ENCODE measurements at places on chromosomes 1 and 21.

- H3K4me3 ChIP-seq: no peak overlapping the region
- H3K27ac ChIP-seq: no peak overlapping the region
- DNase-seq: no peak
Measured at GRCh38 chr1:240524356-240525069, 87.4 kb downstream of the GREM2 start.

DNA sequence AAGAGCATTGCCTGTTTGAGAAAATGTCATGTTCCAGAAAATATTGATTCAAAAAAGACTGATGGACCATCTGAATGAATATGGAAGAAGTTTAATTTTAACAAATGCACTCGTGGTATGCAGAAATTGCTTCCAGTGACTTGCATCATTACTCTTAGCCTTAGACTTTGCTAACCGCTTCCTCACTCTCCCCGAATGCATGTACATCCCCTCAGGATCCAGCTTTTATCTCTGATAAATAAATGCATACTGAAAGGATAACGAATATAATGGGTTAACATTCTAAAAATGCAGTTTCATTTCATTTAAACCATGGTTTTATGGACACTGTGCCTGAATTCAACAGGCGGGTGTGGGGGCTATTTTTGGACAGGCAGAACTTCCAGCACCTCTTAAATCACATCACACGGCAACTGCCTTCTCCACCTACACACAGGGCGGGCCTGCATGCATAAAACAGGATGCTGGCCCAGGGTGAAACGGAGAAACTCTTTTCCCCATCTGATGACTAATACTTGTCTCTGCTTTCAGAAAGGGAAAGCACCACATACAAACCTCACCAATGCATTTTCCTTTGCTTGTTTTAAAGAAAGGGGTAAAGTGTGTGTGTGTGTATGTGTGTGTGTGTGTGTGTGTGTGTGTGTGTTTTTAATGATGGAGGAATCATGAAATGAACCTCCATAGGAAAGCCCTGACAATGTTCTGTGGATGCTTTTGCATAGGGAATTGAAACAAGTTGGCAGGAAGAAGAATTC lies 48.7 kb downstream of the SPAG17 start:
- no peaks in the 10 kb centered on the region for H3K4me1 ChIP-seq
- no peak overlapping the region for H3K27ac ChIP-seq
- DNase-seq: no peak
- no peaks in the 10 kb centered on the region for H3K27me3 ChIP-seq
- H3K36me3 ChIP-seq: no peaks in the 10 kb centered on the region

DNA sequence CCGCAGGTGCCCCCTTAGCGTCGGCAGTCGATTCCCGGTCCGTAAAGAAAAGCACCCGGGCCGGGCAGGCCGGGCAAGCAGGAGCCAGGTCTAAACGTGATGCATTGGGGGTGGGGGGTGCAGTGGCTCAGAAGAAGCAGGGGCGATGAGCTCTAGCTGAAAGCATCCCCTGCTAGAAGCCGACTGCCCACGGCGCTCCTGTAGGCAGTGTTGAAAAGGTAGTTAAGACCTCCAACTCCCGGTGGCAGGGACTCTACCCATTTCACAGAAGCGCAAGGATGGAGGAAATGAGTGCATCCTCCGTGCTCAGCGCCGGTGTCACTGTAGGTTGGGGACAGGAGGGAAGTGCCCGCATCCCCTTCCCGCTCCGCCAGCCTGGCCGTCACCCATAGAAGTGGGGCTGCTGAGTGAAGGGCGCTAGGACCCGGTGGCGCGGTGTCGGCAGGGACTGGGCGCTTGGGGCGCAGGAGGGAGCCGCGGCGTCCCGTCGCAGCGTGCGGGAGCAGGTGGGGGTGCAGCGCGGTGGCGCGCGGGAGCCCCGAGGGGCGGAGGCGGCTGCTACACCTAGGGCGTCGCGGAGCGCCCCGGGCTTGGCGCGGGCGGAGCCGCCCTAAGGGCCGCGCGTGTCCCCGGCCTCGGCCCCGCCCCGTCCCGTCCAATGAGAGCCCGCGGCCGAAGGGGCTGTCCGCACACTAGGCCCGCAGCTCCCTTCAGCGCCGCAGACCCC lies at the start of gene WNT2B:
WNT2B (plus strand) TSS at position 688 of the 727 bp plus-strand sequence. CDS start 298 bp downstream, outside the sequence.
- no peaks in the 10 kb centered on the region for H3K36me3 ChIP-seq
- DNase-seq: peak; percentile 30
- H3K27me3 ChIP-seq: peaks cover 77% of the 10 kb centered on the region
- peak within 1 kb of the TSS; percentile 23 for H3K4me3 ChIP-seq
- H3K4me1 ChIP-seq: peaks cover 24% of the 10 kb centered on the region

DNA sequence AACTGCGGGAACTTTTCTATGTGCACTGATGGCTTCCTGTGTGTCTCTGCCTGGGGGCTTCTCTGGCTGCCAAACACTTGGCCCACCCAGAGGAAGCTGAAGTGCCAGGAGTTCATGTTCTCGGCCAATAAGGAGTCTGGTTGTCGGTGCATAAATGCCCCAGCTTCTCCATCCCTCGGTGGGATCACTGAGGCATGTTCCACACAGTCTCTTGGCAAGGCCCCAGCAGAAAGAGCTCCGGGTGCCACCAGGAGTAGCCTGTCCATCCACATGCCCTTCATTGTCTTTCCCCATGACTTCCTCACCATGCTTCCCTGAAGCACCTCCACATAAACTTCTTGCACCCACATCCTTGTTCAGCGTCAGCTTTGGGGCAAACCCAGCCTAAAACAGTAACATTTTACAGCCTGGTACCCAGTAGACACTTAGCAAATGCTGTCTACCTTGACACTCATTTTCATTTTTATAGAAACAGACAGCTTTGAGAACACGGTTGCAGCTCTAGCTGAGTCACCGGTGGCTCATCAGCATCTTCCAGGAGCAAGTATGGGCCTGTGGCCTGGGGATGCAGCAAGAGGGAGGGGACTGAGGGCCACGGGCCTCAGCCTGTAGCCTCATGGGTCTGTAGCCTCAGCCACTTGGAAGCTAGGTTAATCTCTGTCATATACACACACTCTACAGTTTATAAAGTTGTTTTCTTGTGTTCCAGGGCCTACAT lies 14.8 kb upstream of the CDCP2 start:
- no peak for DNase-seq
- H3K27me3 ChIP-seq: no peaks in the 10 kb centered on the region
- H3K36me3 ChIP-seq: no peaks in the 10 kb centered on the region
- H3K4me3 ChIP-seq: no peak overlapping the region
- H3K27ac ChIP-seq: no peak overlapping the region
- peaks cover 12% of the 10 kb centered on the region for H3K4me1 ChIP-seq

DNA sequence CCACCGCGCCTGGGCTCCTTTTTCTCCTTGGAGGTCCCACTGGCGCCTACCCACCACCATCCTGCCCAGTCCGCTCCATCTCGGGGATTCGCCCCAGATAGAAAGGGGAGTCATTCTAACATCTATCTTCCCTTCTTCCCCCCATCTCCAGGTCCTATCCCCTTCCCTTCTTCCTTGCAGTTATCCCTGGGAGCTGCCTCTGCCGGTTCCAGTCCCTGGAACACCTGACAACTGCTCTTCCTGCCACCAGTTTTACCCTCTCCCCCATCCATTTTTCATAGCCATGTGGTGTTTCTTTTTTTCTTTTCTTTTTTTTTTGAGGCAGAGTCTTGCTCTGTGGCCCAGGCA lies 12.0 kb upstream of the COL16A1 start:
- peaks cover 43% of the 10 kb centered on the region for H3K27me3 ChIP-seq
- H3K27ac ChIP-seq: no peak overlapping the region
- peaks cover 33% of the 10 kb centered on the region for H3K4me1 ChIP-seq

DNA sequence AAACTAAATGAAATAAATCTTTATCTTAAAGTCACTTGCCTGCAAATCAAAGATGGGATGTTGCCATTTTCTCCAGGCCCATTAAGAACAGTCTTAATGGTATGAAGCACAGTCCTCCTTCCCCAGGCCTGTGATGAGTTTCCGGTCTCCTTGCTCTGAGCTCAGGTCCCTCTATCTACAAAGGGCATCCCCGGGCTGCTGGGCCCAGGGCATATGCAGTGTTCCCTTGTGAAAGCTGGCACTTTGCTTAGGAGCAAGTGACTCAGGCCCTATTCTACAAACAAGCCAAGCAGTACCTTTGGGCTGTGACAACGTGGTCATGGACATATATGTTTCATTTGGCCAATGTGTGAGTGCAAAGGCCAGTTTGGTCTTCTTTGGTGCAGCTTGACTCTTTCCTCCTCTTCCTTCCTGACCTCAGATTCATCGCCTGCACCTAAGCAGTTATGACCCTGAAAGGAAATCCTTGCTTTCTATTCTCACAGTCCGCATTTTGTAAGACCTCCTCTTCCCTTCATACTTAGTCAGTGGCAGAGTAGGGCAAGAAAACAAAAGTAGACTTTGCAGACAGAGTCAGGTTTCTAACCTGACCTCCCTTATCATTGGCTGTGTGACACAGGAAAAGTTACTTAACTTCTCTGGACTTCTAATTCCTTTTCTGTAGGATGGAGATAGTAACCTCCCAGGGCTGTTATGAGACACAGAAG lies 109.5 kb downstream of the ERG start:
- no peak for DNase-seq
- peaks cover 11% of the 10 kb centered on the region for H3K27me3 ChIP-seq
- H3K27ac ChIP-seq: no peak overlapping the region

- H3K4me1 ChIP-seq: no peaks in the 10 kb centered on the region
- H3K36me3 ChIP-seq: no peaks in the 10 kb centered on the region
- H3K4me3 ChIP-seq: no peak overlapping the region
- no peak overlapping the region for H3K27ac ChIP-seq
Measured at GRCh38 chr1:2115702-2116341, 65.6 kb downstream of the PRKCZ start.

DNA sequence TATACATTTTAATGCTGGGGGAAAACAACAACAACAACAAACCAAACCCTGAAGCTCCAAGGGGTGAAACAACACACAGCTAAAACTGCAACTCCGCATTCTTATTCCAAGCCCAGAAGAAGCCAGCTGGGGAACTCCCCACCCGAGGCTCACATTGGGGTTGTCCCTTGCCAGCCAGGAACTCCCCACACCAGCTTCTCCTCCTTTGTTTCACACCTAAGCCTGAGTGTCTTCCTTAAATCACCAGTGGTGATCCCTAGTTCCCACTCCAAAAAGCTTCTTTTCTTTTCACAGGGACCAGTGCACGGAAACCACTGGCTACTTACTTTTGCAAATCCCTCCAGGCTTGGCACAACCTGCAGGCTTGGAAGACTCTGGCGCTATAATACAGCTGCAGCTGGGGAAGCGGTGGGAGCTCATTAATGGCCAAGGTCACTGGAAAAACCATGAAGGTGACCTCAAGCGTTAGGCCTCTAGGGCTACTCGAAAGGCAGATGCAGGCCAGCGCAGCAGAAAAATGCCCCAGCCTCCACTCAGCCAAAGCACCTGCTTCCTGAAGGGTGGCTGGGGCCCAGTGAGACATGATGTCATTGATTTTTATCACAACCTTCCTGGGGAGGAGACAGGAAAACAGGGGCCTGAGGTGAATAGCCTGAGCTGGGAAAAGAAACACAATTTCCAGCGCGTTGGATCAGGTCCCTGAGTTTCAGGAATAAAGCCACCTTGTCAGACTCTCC lies 40.1 kb downstream of the TLR5 start:
- no peak overlapping the region for H3K4me3 ChIP-seq
- no peaks in the 10 kb centered on the region for H3K4me1 ChIP-seq
- no peak overlapping the region for H3K27ac ChIP-seq
- H3K36me3 ChIP-seq: no peaks in the 10 kb centered on the region
- DNase-seq: no peak

- no peaks in the 10 kb centered on the region for H3K36me3 ChIP-seq
- H3K4me3 ChIP-seq: no peak overlapping the region
- H3K27me3 ChIP-seq: 0 out of 3 replicates have a peak, but pooled peaks cover 2% of the 10 kb centered on the region
Measured at GRCh38 chr1:77290576-77290975, 8.8 kb downstream of the AK5 start.

DNA sequence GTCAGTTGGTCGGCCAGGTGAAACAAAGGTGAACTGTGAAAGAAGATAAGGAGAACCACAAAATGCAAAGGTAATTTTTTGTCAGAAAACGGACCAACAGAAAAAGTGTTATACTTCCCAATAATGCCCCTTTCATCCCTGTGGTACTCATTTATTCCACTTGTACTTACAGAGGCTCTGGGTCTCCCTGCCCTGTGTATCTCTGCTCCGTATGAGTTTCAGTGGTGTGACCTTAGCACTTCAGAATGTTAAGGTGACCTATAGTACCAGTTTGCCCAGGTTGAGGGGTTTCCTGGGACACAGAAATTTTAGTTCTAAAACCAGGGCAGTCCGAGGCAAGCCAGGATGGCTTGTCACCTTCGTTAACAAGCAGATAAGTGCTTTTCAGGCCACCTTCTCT lies 254.8 kb downstream of the OLFM3 start:
- no peaks in the 10 kb centered on the region for H3K4me1 ChIP-seq
- H3K36me3 ChIP-seq: no peaks in the 10 kb centered on the region
- DNase-seq: no peak
- H3K27me3 ChIP-seq: no peaks in the 10 kb centered on the region
- H3K27ac ChIP-seq: no peak overlapping the region
- H3K4me3 ChIP-seq: no peak overlapping the region

DNA sequence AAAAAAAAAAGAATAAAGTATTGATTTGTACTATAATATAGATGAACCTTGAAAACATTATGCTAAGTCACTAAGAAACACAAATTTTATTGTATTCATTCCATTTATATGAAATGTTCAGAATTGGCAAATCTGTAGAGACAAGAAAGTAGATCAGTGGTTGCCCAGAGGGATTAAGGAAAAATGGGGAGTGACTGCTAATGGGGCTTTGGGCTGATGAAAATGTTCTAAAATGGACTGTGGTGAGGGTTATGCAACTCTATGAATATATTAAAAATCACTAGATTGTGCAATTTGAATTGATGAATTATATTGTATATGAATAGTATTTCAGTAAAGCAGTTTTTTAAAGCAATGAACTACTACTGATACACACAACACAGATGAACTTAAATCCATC lies 10.0 kb downstream of the GDAP2 start:
- H3K4me1 ChIP-seq: no peaks in the 10 kb centered on the region
- DNase-seq: no peak
- H3K27me3 ChIP-seq: no peaks in the 10 kb centered on the region
- H3K36me3 ChIP-seq: peaks cover 28% of the 10 kb centered on the region

DNA sequence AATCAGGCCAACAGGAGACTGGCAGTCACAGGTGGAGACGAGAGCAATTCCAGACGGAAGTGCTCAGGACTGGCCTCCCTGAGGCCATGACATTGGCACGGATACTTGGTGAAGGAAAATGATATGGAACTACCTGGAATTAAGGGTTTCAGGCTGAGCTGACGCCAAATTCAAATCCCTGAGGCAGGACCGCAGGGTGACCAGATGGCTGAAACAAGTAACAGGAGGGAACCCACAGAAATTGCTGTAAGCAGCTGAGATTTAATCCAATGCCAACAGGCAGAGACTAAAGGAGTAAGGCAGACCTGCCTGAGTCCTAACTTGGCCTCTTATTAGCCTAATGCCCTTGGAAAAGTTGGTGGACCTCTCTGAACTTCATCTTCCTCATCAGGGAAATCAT lies 76.2 kb downstream of the ERG start:
- DNase-seq: no peak
- H3K4me3 ChIP-seq: no peak overlapping the region
- H3K36me3 ChIP-seq: no peaks in the 10 kb centered on the region
- no peak overlapping the region for H3K27ac ChIP-seq
- H3K4me1 ChIP-seq: no peaks in the 10 kb centered on the region

GRCh38 chr1:92655197-92655801 lies 129.6 kb downstream of the EVI5 start:
- H3K4me3 ChIP-seq: no peak overlapping the region
- no peaks in the 10 kb centered on the region for H3K4me1 ChIP-seq
- no peak overlapping the region for H3K27ac ChIP-seq
- H3K27me3 ChIP-seq: no peaks in the 10 kb centered on the region
- no peak for DNase-seq

- peaks cover 9% of the 10 kb centered on the region for H3K27me3 ChIP-seq
- no peaks in the 10 kb centered on the region for H3K36me3 ChIP-seq
- no peak overlapping the region for H3K4me3 ChIP-seq
- no peak overlapping the region for H3K27ac ChIP-seq
Measured at GRCh38 chr1:8987881-8988617, 38.2 kb downstream of the SLC2A7 start.
